ENCODE measurements at places on chromosomes 12 and 14. TPM values are rescaled to one million over a fixed set of nuclear protein-coding genes. Genes with fewer than 3 reads are reported as not detected.

The TAS2R9 gene
- total RNA-seq: 1.4 TPM

The KRT79 gene
- total RNA-seq: 0.28 TPM

The TMEM229B gene
- 26.9 TPM for total RNA-seq

The PTPRB gene
- 13.9 TPM for total RNA-seq

The IL23A gene
- not detected for total RNA-seq

- DNase-seq: no peak
- no peak overlapping the region for H3K27ac ChIP-seq
- H3K36me3 ChIP-seq: no peaks in the 10 kb centered on the region
- H3K4me3 ChIP-seq: no peak overlapping the region
- H3K4me1 ChIP-seq: no peaks in the 10 kb centered on the region
Observed at GRCh38 chr12:29023436-29024076, 125.5 kb upstream of the FAR2 start.

DNA sequence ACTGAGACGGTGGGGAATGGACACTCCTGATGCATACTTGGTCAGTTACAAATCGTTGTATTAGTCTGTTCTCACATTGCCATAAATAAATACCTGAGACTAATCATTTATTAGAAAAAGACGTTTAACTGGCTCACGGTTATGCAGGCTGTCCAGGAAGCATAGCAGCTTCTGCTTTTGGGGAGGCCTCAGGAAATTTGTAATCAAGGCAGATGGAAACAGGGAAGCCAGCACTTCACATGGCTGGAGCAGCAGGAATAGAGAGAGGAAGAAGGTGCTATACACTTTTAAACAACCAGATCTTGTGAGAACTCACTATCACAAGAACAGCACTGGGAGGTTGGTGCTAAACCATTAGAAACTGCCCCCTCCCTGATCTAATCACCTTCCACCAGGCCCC is 418.2 kb downstream of the FLRT2 start:
- no peak overlapping the region for H3K27ac ChIP-seq
- H3K36me3 ChIP-seq: no peaks in the 10 kb centered on the region
- H3K27me3 ChIP-seq: no peaks in the 10 kb centered on the region
- no peak for DNase-seq
- H3K4me1 ChIP-seq: no peaks in the 10 kb centered on the region

GRCh38 chr14:68676511-68676943 is 116.3 kb downstream of the ZFP36L1 start:
- H3K4me3 ChIP-seq: no peak overlapping the region
- no peak for DNase-seq
- H3K36me3 ChIP-seq: no peaks in the 10 kb centered on the region
- no peaks in the 10 kb centered on the region for H3K4me1 ChIP-seq

GRCh38 chr12:38904537-38905479 is 583 bp downstream of the CPNE8 start:
- H3K4me1 ChIP-seq: peaks cover 21% of the 10 kb centered on the region
- H3K27me3 ChIP-seq: no peaks in the 10 kb centered on the region
- no peaks in the 10 kb centered on the region for H3K36me3 ChIP-seq
- H3K4me3 ChIP-seq: peak overlapping the region; percentile 76
- DNase-seq: peak; percentile 43

DNA sequence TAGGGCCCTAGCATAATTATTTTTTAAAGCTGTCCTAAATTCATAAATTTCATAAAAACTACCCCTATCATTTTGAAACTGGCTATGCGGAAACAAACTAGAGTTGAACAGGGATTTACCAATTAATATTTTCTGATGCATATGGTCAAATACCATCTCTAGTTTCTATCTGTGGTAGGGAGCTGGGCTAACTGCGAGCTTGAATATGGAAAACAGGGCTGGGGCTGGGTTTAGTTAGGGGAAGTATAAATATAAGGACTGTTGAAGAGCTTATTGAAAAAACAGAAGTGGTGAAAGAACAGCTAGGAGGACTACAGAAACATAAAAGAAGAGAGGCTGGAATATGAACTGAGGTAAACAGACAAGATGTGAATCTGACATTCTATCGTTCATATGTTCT is 91.8 kb downstream of the SLC38A1 start:
- H3K27me3 ChIP-seq: no peaks in the 10 kb centered on the region
- H3K27ac ChIP-seq: no peak overlapping the region
- no peaks in the 10 kb centered on the region for H3K36me3 ChIP-seq

DNA sequence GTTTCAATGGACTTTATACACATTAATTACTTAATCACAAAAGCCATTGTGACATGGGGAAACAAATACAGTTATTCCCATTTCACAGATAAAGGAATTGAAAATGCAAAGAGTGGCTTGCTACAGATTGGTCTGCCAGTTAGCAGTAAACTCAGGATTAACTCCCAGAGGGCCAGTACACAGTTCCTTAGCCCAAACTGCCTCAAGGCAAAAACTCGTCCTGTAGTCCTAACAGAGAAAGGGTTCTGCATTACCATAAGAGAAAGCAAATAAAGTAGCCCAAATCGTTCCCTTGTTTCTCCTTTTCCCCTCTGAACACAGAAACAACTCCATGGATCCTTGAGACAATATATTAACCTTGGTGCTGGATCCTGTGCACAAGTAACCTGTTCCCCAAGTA is 274.4 kb downstream of the LRIG3 start:
- no peak for DNase-seq
- no peaks in the 10 kb centered on the region for H3K27me3 ChIP-seq
- no peaks in the 10 kb centered on the region for H3K4me1 ChIP-seq

- DNase-seq: no peak
- H3K36me3 ChIP-seq: no peaks in the 10 kb centered on the region
- H3K4me1 ChIP-seq: no peaks in the 10 kb centered on the region
Observed at GRCh38 chr12:18476861-18477260, 215.5 kb downstream of the PIK3C2G start.

DNA sequence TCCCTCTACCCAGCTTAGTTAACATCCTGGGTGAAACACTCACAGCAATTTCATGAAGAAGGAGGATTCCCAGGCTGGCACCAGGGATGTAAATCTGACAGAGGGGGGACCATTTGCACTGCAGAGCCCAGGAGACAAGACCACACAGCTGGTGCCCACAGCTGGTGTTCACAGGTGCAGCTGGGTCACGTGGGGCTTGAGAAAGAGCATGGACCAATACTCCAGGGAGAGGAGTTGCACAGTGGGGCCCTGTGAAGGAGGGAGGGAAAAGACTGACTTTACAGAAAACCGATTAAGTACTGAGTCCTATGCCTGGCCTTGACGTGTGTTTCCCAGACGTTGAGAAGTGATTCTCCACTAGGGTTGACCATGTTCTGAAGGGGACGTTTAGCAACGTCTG is 1316.7 kb upstream of the TMEM132C start:
- no peaks in the 10 kb centered on the region for H3K4me1 ChIP-seq
- no peak overlapping the region for H3K4me3 ChIP-seq
- no peaks in the 10 kb centered on the region for H3K36me3 ChIP-seq
- no peaks in the 10 kb centered on the region for H3K27me3 ChIP-seq

DNA sequence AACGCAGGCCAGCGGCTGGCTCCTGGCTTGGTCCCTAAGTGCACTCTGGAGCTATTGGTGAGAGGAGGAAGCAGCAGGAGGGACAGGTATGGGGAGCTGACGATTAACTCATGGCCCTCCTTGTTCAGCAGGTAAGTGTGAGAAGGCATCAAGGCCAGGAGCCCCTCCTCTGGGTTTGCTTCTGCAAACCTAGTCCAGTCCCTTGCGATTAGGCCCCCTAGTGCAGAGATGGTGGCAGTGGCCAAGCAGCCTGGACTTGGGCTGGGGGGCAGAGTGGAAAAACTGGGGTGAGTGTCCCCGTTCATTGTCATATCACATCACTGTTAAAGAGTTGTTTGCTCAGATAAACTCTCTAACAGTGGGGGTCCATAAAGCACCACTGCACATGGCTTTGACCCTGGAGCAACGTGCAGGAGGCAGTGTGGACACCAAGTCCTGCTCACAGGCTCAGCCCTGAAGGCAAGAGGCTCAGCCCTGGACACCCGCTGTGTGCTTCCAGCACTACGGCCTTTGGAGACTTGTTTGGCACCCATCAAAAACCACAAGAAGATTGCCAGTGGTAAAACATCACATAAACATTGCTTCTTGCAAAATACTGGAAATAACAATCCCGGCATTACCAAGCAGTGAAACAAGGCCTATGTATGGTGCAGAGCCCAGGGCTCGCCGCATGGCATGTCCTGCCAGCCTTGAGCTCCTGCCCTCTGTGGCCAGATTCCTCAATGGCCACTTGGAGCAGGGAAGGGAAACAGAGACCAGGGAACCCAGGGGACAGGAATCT is 184.3 kb upstream of the RTL1 start:
- H3K36me3 ChIP-seq: no peaks in the 10 kb centered on the region
- no peaks in the 10 kb centered on the region for H3K4me1 ChIP-seq
- H3K27me3 ChIP-seq: no peaks in the 10 kb centered on the region
